ENCODE measurements at places on chromosomes 12 and 14. TPM values are rescaled to one million over a fixed set of nuclear protein-coding genes. Genes with fewer than 3 reads are reported as not detected.

Gene SLC35E3
- total RNA-seq, result 9.4 TPM

DNA sequence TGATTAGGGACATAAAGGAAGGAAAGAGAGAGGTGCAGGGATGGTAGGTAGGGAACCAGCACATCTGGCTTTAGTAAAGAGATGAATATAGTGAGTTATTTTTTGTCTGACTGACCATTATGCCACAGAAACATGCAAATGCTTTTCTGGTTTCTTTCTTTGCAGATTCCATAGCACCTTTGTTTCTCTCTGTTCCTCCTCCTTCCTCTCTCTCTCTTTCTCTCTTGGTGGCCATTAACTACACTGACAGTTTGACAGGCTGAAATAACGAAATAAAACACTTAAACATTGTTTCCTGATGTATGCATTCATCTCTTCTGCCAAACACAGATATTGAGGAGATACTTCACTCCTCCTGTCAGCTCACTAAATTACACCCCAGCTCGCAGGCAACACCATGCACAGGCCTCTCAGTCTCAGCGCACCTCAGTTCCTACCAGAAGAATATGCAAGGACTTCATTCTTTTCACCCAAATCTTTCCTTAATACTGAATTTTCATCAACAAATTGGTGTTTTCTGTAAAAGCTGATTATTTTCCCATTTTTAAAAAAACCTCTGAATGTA lies 406.9 kb upstream of the SOX5 start:
- H3K27ac ChIP-seq, result no peak overlapping the region
- H3K4me3 ChIP-seq, result no peak overlapping the region
- peaks cover 3% of the 10 kb centered on the region for H3K4me1 ChIP-seq
- no peak for DNase-seq

DNA sequence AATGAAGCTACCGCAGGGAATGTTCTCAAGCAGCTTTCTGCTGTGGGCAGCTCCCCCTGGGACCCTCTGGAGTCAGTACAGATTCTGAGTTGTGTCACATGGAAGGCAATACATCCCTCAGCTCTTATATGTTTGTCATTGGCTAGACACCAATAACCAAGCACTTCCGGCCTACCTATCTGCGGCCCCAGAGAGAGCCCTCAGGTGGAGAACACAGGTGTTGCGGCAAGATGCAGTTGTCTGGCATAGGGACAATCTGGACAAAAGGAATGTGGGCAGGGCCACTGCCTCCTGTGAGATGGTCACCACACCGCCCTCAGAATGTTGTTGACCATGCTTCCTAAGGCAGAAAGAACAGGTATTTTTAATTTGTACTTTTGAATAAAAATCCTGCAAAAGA lies 118.7 kb downstream of the BRMS1L start:
- no peak for DNase-seq
- H3K4me3 ChIP-seq, result no peak overlapping the region
- no peaks in the 10 kb centered on the region for H3K4me1 ChIP-seq
- no peak overlapping the region for H3K27ac ChIP-seq

- H3K4me3 ChIP-seq, result no peak overlapping the region
- no peaks in the 10 kb centered on the region for H3K27me3 ChIP-seq
- H3K4me1 ChIP-seq, result peaks cover 9% of the 10 kb centered on the region
- no peaks in the 10 kb centered on the region for H3K36me3 ChIP-seq
- DNase-seq, result no peak
- no peak overlapping the region for H3K27ac ChIP-seq
Observed at GRCh38 chr14:32559048-32559447, 229.9 kb downstream of the AKAP6 start.

DNA sequence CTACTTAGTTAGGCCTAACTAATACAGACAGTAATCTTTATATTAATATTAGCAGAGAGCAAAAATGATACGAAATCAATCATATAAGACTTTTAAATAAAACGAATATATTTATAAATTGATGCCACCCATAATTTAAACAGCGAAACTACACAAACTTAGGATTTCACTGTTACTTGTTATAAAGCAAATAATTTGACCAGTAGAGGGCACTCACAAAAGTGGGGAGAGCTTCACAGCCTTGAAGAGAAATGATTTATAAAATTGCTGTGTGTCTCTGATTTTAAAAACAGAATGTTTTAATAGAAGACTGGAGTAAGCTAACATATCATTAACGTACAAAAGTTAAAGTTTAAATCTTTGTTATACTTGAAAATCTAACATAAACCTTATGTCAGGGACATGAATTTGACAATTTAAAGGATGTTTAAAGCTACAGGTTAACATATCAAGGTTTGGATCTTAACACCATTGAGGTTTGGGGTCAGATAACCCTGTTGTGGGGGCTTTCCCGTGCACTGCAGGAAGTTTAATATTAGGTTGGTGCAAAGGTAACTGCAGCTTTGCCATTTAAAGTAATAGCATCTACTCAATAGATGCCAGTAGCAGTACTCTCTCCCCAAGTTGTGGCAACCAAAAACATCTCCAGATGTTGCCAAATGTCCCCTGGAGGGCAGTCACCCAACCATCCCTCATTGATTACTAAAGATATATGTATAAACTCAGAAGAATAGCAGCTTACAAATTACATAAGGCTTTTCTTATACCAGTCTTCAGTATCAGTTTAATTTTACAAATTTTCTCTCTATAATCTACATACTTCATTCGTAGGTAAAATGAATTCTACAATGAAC lies 9.3 kb downstream of the KRAS start:
- no peaks in the 10 kb centered on the region for H3K27me3 ChIP-seq
- DNase-seq, result no peak
- H3K4me3 ChIP-seq, result no peak overlapping the region
- no peaks in the 10 kb centered on the region for H3K36me3 ChIP-seq

- no peaks in the 10 kb centered on the region for H3K27me3 ChIP-seq
- DNase-seq, result no peak
- H3K27ac ChIP-seq, result no peak overlapping the region
- H3K4me1 ChIP-seq, result peaks cover 12% of the 10 kb centered on the region
Observed at GRCh38 chr12:26732005-26732908, 100.7 kb downstream of the ITPR2 start.
